Effector CD4-positive, alpha-beta T cell (primary cell): ENCODE measurements at places on chromosomes 3 and 15.
A peak's percentile ranks its signal among the peaks of the same experiment; 100 is the strongest.

GRCh38 chr3:124837730-124838186 is 49.4 kb downstream of the ITGB5 start:
- no peak for DNase-seq

- DNase-seq: no peak
Observed at GRCh38 chr3:12395349-12396012, 88.8 kb upstream of the TSEN2 start.

DNA sequence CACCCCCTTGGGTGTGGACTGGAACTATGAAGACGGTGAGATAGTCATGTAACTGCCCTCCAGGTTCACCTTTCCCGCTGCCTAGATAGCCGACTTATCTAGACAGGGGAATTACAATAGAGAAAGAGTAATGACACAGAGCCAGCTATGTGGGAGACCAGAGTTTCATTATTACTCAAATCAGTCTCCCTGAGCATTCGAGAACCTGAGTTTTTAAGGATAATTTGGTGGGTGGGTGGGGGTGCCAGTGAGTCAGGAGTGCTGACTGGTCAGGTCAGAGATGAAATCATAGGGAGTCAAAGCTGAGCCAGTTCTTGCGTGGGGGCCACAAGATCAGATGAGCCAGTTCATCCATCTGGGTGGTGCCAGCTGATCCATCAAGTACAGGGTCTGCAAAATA is 19.7 kb upstream of the DNAJC19 start:
- no peak for DNase-seq

GRCh38 chr3:197549261-197549885 is 6.4 kb downstream of the BDH1 start:
- DNase-seq: no peak

DNA sequence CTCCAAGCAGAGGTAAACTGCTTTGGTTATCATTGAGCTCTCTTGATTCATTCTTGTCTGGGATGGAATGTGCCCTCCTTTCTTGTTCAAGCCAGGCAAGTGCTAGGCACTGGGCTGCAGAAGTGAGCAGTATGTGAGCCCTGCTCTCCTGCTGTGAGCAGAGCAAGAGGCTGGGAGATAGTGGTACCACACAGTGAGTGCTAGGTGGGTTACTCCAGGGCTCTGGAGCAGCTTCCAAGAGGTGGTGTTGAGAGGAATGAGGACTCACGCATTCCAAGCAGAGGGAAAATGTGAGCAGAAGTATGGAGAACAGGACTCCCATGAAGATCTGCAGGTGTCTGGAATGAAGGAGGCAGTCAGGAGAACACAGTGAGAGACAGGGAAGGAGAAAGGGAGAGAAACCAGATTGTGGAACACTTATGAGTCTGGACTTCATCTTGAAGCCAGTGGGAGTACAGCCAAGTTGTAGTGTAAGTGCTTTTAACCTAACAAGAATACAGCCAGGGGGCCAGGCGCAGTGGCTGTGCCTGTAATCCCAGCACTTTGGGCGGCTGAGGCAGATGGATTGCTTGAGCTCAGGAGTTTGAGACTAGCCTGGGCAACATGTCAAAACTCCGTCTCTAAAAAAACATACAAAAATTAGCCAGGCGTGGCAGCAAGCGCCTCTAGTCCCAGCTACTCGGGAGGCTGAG is 199.9 kb upstream of the CTDSPL start:
- no peak for DNase-seq

GRCh38 chr3:118080889-118081288 is 953.8 kb downstream of the IGSF11 start:
- DNase-seq: no peak

DNA sequence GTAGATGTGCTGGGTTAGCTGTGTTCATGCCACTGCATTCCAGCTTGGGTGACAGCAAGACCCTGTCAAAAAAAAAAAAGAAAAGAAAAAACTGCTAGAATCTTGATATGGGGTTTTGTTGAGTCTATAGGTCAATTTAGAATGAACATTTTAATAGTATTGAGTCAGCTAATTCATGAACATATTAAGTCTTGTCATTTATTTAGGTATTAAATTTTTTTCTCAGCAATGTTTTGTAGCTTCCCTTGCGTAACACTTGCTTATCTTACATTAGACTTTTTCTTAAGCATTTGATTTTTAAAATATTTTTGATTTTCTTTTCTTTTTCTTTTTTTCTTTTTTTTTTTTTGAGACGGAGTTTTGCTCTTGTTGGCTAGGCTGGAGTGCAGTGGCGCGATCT is 60.7 kb upstream of the GOLGA6B start:
- no peak for DNase-seq

GRCh38 chr15:96326328-96327154 is 4.0 kb upstream of the NR2F2 start:
- DNase-seq: no peak

- no peak for DNase-seq
Observed at GRCh38 chr3:132038198-132038825, 3.5 kb upstream of the CPNE4 start.

DNA sequence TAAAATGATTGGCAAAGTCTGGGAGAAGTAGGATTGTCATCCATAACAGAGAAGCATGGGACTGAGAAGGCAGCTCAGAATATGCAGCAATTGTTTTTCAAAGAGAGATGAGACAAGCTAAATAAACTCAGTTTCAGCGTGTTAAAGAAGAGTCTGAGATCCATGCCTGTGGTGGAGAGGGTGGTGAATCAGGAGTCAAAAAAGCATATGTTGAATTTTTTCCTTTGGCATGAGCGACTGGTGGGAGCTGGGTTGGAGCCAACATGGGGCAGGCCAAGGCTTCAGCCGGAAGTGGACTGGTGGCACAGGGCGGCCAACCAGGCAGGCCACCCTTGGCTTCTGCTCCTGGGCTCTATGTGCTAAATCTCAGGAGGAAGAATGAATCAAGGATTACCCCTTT is 102.0 kb downstream of the SST start:
- DNase-seq: no peak

DNA sequence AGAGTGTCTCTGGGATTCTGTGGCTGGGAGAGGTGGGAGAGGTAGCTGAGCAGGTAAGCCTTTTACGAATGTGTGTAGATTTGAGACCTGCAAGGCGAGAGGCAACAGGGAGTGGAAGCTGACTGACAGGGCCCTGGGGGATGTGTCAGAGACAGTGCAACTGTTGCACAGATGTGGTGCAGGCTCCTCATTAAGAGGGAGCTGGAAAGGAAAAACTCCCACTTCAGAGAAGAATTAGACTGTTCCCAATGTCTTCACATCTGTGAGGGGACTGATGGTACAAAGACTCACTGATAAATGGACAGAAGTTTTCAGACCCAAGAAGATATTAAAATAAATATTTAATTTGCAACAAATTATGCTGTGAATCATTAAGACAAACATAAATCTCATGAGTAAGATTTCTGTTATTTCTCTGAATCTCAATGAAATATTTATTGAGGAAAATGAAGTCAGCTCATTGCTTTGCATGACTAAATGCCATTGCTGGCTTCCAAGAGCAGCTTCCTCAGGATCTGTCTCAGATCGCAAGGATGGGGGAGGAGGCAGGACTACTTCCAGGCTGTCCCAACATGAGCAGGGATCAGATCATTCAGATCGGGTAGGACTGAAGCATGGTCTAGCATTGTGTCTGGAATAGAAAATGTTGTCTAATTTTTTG is 127.3 kb upstream of the ROPN1 start:
- DNase-seq: no peak

DNA sequence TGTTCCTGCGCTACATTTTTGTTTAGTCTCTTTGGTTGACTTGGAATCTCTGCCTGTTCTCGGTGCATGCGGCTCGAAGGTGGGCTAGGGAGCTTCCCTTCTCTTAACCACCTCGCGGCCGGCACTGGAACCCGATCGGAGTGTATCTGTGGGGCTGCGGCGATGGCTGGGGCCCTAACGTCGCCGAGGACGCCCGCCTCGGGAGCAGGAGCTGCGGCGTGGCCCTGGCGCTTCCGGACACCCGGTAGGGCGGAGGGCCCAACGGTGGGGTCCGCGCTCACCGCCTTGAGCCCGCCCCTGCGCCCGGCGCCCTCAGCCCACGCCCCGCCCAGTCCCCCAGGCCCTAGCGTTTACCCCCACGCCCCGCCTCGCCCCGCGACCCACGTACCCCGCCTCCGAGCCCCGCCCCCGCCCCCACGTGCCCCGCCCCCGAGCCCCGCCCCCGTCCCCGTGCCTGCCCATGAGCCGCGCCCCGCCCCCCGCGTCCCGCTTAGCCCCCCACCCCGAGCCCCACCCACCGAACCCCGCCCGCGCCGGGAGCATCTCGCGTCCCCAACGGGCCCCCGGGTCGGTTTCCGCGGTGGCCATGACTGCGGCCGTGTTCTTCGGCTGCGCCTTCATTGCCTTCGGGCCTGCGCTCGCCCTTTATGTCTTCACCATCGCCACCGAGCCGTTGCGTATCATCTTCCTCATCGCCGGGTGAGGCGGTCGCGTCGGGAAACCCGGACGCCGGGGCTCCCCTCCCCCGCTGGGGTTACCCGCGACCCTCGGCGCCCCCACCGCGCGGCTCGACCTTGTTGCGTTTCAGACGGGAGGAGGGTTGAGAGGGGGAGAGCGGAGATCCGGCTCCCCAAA is at the start of gene APH1B:
TSS of gene APH1B (plus strand) at position 568 of the 855 bp plus-strand sequence. CDS start at position 587, 19 bp downstream.
- peak; percentile 74 for DNase-seq

DNA sequence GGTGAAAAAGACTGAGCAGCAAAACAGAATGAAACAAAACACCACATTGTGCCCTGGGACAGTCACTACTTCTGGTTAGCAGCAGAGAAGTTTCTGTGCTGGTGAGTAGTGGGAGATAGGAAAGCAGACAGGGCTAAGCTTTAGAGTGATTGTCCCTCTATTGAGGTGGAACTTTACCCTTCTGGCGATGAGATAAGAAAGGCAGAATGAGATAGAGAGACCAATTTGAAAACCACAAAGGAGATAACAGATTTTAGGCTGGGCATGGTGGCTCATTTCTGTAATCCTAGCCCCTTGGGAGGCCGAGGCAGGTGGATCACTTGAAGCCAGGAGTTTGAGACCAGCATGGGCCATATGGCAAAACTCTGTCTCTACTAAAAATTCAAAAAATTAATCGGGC is 208.5 kb downstream of the TBL1XR1 start:
- DNase-seq: no peak

GRCh38 chr3:39183211-39184080 is 8.9 kb downstream of the XIRP1 start:
- DNase-seq: no peak

- DNase-seq: no peak
Observed at GRCh38 chr3:120461416-120461815, 10.6 kb upstream of the FSTL1 start.

- DNase-seq: no peak
Observed at GRCh38 chr3:182967218-182968204, 12.8 kb downstream of the DCUN1D1 start.
